ENCODE measurements at places on chromosomes 3 and 15.

- no peak for DNase-seq
Observed at GRCh38 chr3:65742914-65743313, 295.8 kb downstream of the MAGI1 start.

- no peak for DNase-seq
Observed at GRCh38 chr3:119343719-119344118, 49.5 kb downstream of the ARHGAP31 start.

DNA sequence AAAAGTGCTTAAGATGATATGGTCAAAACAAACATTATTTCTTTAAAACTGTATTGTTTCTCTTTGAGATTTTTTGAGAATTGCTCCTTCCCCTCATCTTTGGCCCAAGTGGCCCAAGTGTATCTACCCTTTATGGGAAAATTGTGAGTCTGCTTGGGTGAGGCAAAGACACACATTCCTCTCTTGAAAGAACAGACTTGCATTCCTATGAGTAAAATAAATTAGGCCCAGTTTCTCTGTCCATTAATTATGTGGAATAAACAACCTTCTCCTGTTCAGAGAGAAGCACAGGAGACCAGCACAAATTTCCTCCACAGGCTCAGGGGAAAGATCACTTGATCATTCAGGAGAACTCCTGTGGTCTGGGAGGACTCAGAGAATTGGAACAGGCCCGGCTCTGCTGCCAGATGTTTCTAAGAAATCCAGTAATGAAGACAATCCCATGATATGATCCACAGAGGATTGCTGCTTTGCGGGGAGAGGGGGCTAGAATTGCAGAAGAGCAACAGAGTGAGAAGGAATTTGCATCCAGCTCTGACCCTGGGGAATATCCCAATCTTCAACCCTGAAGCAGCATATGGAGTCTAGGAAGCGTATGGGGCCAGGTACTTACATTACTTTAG is 53.8 kb upstream of the BOC start:
- DNase-seq: no peak

DNA sequence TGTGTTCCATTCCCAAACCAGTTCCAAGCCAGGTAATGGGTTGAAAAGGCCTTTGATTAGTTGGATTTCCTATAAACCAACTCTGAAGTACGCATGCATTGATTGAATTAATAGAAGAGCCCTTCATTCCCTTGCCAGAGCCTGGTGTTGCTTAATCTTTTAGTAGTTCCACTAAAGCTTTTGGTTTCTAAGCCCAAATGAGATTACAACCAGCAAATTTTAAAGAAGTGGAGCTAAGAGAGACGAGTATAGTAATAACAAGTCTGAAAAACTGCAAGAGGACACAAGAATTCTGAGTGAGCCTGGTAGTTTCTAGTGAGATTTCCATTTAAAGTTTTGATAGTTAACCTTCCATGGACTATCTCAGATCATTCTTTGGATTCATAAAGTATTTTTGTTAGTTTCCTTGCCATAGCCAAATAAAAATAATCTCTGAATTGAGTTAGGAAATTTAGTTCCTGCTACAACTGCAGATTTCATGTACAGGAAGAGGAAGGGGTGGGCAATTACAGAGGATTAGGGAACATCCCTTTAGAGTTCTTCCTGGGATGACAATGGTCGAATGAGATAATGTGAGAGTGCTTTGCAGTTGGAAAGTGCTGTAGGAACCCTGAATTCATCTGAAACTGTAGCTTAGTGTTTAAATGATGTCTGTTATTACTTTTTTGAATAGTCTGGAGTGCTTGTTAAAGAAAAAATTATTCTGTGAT is 136.8 kb downstream of the FNDC3B start:
- DNase-seq: no peak

- DNase-seq: no peak
Observed at GRCh38 chr3:73215281-73215680, 153.8 kb downstream of the EBLN2 start.

- DNase-seq: no peak
Observed at GRCh38 chr3:81465510-81466200, 295.8 kb downstream of the GBE1 start.

DNA sequence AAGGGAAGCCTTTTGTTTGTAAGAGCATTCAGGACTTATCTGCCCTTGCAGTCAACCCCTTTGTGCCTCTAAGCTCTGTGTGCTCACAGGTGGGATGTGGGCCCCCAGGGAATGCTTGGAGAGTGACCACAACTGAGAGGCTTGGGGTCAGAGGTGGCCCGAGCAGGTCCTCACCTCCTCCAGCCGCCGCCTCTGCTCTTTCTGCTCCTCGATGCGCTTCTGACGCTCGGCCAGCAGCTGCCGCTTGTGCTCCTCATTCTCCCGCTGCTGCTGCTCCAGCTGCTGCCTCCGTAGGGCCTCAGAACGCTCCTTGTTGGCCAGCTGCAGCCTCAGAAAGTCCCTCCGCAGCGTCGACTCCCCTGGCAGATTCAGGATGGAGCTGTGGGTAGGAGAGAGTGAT is 130.8 kb upstream of the SLC2A2 start:
- DNase-seq: no peak

- no peak for DNase-seq
Observed at GRCh38 chr3:48503401-48504050, 448 bp downstream of the SHISA5 start.

GRCh38 chr3:182327196-182327681 is 466.1 kb upstream of the ATP11B start:
- DNase-seq: no peak

- no peak for DNase-seq
Observed at GRCh38 chr3:158167737-158168557, 58.1 kb downstream of the RSRC1 start.

- no peak for DNase-seq
Observed at GRCh38 chr3:54790051-54790450, 137.8 kb downstream of the LRTM1 start.

DNA sequence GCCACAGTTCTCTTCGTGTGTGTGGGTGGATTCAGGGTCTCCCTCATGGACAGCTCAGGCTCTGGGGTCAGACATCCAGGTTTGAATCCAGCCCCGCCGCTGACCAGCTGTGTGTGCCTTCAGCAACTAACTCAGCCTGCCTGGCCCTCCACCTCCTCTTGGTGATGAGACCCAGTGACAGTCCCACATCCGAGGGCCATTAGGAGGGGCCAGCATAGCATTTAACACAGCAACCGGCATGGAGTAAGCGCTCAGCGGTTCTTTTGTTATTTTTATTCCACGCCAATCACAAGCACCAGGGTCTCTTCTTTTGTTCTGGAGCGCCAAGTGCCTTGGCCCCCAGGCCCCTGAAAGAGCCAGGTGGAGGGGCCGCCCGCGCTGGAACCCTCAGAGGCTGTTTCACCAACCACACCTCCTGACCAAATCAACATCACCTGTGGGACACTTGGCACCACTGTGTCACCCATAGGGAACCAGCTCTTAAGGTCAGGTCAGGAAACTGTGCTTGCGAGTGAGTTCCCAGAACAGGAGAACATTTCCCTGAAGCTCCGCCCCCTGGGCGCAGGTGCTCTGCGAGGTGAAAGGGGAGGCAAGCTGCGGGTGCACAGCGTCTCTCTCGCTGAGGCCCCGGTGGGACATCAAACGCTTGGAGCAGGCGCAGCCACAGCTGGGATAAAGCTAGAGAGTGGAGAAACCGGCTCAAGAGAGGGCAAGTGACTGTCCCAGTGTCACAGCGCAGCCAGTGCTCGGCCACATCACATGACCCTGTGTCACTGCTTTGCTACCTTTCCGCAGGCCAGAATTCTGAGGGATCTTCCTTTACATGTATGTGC is 311.3 kb downstream of the UACA start:
- DNase-seq: peak; percentile 27

GRCh38 chr3:22453906-22454535 is 703.0 kb upstream of the ZNF385D start:
- DNase-seq: no peak

GRCh38 chr3:59388555-59389270 is 338.9 kb upstream of the CFAP20DC start:
- no peak for DNase-seq

GRCh38 chr3:47495111-47495510 is 18.4 kb downstream of the ELP6 start:
- no peak for DNase-seq

DNA sequence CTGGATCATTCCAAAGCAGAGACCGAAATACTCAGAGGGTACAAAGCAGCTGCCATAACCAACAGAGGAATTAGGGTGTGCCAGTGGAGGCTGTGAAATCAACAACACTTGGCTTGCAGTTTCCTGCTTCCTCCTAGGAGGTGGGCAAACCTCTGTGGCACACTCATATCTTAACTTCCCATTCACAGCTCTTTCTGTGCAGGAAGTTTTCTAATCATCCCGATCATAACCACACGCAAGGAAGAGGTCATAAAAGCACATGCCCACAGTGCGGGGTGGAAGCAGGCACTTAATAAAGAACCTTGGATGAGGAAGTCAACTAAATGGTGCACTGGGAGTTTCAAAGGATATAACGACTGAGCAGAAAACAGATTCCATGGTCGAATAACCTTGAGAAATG is 5.1 kb downstream of the SCAMP2 start:
- no peak for DNase-seq

GRCh38 chr3:115860766-115861165 is 237.5 kb downstream of the GAP43 start:
- DNase-seq: no peak

GRCh38 chr3:4703054-4703480 is 209.9 kb downstream of the ITPR1 start:
- no peak for DNase-seq

- DNase-seq: no peak
Observed at GRCh38 chr3:145417678-145418077, 743.3 kb downstream of the PLOD2 start.

GRCh38 chr15:101434032-101434920 is 55.2 kb downstream of the PCSK6 start:
- DNase-seq: no peak

GRCh38 chr3:10957976-10958749 is 34.4 kb upstream of the SLC6A1 start:
- DNase-seq: no peak

- DNase-seq: no peak
Observed at GRCh38 chr3:123158330-123158729, 43.4 kb upstream of the SEC22A start.

DNA sequence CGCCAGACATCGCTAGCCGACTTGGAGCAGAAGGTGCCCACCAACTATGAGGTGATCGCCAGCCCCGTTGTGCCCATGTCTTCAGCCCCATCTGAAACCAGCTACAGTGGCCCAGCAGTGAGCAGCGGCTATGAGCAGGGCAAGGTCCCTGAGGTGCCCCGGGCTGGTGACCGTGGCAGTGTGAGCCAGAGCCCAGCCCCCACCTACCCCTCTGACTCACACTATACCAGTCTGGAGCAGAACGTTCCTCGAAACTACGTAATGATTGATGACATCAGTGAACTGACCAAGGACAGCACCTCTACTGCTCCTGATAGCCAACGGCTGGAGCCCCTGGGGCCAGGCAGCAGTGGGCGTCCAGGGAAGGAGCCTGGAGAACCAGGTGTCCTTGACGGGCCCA is 12.9 kb upstream of the APEH start:
- no peak for DNase-seq

- no peak for DNase-seq
Observed at GRCh38 chr3:16103472-16103871, 71.0 kb upstream of the GALNT15 start.

- no peak for DNase-seq
Observed at GRCh38 chr3:26621176-26621575, 1.4 kb upstream of the LRRC3B start.

- no peak for DNase-seq
Observed at GRCh38 chr3:197398286-197398878, 100.0 kb upstream of the DLG1 start.

GRCh38 chr3:177658354-177658753 is 461.1 kb upstream of the TBL1XR1 start:
- DNase-seq: no peak

DNA sequence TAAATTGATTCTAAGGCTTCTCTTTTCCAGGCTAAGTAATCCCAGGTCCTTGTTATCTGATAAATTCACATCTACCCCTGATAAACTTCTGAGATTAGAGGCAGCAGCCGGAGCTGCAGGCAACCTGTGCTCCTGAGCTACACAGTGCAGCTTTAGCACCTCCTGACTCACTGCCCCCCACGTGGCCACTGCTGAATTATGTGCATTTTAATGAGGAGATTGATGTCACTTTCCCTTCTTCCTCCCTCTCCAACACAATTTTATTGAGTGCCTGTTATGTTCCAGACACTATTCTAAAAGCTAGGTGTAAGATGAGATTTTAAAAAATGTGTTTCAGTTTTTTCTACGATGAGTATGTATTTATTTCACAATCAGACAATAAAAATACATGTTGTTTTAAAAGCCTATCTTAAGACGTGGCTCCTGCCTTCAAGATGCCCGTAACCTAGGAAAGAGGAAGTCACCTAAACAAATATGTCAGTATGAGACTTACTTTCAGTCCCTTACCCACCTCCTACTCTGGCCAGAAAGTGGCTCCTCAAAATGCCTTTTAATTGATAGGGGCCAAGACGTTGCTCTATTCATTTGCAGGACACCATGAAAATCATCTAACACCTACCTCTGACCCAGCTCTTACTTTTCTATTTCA is 161.5 kb upstream of the PFN2 start:
- no peak for DNase-seq

DNA sequence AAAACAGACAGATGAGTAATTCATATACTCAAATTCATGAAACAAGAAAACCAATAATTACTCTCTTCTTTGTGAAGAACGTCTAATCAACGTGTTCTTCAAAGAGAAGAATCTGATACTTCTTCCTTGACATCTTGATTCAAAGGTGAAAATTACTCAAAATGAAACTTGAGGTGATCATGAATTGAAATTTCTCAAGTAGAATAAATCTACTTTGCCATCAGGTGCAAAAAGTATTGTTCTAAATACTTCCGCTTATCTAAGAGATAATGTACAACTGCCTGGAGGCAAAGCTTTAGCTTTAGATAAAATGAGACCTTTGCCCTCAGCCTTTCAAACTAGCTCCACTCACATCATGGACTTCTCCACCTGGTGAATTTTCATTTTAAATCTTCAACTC is 13.9 kb upstream of the XXYLT1 start:
- DNase-seq: no peak

DNA sequence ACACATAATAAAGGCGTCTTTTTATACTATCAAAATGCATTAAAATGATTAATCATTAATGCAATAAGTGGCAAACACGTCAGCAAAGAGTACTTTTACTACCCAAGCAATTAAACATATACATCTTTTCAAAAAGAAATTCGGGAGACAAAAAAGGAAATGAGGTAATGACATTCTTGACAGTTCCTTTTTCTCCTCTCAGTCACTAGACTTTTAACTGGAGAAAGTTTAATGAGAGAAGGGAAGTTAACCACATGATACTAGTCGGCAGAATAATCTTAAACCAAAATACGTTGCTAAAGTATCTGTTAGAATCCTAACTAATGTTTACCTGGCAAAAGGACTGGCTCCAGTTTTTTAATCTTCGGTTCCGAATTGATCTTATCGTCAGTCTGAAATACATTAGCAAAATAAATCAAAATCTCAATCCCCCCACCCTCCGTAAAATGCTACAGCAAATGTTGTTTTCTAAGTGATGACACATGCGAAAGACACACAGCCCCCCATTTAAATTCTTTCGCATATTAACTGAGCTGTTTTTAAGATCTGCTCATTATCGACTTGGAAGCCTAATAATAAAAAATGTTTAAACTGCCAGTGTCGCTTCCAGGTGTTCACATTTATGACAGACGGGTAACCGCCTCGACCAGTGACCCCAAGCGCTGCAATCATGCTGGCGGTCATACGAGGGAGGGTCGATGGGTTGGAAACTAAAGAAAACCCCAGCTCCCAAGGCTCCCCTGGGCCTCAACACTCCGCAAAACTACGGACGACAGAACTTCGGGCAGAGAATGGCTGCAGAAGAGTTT is 778 bp downstream of the MTMR10 start:
- no peak for DNase-seq

Data from CD4-positive, alpha-beta T cell treated with Interleukin-1 beta for 1 hour (primary cell).